Articular chondrocyte of knee joint (primary cell): ENCODE measurements at places on chromosomes 1 and 21. TPM values are rescaled to one million over a fixed set of nuclear protein-coding genes. Genes with fewer than 3 reads are reported as not detected.

The CAPN8 gene
- total RNA-seq, result not detected in 2 replicates

The ALDH9A1 gene
- 106 and 119 TPM in 2 replicates for total RNA-seq

The OR2T33 gene
- total RNA-seq, result not detected in 2 replicates

The AIRE gene
- not detected in 2 replicates for total RNA-seq

The ZNF669 gene
- 9.1 and 10.6 TPM in 2 replicates for total RNA-seq

The C1orf53 gene
- total RNA-seq, result 2.8 and 3.9 TPM in 2 replicates

The ACOT7 gene
- total RNA-seq, result 25.9 and 32.6 TPM in 2 replicates

The PRAMEF17 gene
- not detected in 2 replicates for total RNA-seq

The SUSD4 gene
- 0.13 and 0.32 TPM in 2 replicates for total RNA-seq

The ANKRD45 gene
- 0.65 and 1.8 TPM in 2 replicates for total RNA-seq
